Pulmonary artery endothelial cell (primary cell): ENCODE measurements at places on chromosomes 4 and X. TPM values are rescaled to one million over a fixed set of nuclear protein-coding genes. Genes with fewer than 3 reads are reported as not detected.

- DNase-seq = no peak
Observed at GRCh38 chr4:118756958-118757357, 71.8 kb downstream of the METTL14 start.

The TAF7L gene
- total RNA-seq = 0.88 and 1.2 TPM in 2 replicates

DNA sequence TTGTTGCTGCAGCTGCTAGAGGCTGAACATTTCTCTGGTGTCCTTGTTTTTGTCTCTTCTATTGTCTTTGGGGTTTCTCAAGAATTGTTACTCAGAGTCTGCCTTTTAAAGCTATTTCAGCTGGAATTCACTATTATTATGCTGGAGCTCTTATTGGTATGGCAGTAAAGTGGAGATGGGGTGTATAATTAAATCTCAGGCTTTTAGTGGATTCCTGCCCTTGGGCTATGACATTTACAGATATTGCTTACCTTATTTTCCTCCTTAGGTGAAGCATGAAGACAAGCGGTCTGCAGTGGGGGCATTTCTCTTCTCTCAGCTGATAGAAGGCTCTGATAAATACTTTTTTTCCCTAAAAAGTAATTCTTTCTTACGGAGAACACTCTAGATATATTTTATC lies 1656.6 kb upstream of the IGFBP7 start:
- DNase-seq = no peak

DNA sequence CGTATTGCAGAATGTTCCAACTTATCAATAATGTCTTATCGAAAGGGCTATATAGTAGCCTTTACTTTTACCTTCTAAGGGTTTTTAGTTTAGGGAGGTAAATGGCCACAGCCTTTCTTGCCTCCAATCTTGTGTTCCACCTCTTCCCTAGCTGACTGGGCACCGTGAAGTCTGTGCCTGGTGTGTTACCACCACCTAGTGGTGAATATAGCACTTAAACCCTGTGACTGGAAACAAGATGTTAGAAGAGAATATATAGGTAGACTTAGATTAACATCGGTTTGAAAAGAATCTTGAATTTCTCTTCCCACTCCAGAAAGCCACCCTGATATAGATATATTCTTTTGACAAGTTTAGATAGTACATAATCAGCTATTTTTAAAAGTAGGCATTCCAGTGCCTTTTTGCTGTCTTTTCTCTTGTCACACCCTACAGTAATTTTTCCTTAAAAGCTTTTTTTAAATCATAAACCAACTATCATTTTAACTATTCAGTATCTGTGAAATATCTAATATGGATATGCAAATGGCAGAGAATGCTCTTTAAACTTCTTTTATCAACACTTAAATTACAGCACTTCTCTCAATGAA lies 27.8 kb upstream of the ADH7 start:
- DNase-seq = peak; percentile 3

The GPAT3 gene
- total RNA-seq = 6.1 and 13.9 TPM in 2 replicates

DNA sequence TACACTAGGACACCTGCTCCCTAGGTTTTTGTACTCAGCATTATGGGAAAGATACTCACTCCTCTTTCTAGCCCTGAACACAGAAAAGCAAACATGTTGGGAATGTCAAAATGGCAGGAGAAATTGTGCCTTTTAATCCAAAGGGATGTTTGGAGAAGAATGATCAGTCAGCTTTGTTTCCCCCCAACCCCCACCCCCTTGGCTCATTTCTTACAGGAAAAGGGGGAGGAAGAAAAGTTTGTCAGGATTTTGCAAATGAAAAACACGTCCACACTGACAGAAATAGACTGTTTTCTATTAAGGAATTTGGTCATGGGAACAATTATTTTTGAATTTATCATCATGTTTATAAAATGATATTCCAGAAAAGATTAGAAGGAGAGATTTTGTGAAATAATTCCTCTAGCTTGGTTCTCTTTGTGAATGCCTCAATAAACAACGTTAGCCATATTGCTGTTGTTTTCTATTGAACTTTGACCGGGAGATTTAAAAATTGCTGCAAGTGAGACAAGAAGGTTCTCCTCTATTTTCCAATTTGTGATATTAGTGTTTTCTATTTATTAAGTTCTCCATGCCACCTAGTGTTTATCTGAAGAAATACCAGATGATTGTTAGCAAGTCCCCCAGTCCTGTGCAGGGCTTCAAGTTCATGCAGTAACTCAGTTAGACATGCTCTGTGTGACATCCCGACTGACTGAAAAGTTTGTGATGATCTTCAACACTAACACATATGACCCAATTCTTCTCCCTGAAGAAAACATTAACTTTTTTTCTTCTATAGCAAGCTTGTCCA lies 31.3 kb upstream of the TFDP3 start:
- DNase-seq = no peak

The PAQR3 gene
- total RNA-seq = 18.5 and 21.6 TPM in 2 replicates

DNA sequence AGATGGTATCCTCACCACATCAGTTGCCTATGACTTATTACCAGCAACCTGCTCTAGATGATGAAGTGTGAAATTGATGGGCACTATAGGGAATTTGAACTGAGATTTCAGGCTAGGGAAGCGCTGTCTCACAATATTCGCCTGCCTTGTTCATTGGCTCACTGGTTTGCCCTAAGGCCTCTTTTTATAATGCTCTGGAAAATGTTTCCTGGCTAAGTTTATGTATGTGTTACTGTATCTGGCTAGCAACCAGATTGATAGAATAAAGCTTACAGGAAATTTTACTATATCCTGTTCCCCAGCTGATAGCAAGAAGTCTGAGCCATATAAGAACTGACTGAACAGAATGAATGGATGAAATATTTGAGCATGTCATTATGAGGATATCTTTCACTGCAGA lies 71.6 kb downstream of the GSTCD start:
- peak; percentile 20 for DNase-seq

The KLF8 gene
- total RNA-seq = 1.2 and 1.3 TPM in 2 replicates

GRCh38 chr4:48787056-48787455 lies 7.0 kb upstream of the FRYL start:
- DNase-seq = no peak

The ZXDA gene
- 8.5 and 11.8 TPM in 2 replicates for total RNA-seq

DNA sequence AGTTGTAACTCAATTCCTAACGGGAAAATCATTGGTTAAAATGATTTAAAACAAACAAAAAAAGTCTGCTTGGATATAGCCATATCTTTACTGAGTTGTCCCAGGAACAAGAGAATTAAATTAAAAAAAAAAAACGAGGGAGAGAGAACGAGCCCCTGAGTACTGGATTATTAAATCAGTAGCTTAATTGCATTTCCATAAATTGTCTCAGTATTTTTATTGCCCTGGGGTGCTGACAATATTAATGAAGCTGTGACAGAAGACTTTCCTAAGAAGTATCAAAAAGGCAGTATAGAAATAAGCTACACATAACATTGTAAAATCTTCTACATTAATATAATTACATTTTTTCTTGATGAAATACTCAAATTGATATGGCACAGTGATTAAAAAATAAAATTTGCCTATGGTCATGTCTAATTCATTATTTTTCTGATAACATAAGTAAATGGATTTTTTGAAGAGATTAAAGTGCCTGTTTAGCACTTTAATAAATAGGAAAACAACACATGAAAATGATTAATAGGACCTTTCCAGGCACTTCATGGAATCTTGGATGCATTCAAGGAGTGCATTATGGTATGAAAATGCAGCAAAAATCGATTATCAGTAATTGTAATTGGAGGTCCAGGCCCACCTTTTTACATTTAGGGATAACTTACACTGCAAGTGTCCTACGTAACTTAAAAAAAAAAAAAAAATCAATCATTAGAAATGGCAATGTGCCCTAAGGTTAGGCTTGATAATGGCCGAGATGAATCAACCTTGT lies 2233.4 kb downstream of the ARAP2 start:
- DNase-seq = no peak

The EVC2 gene
- total RNA-seq = 9.3 and 12.1 TPM in 2 replicates

The HOPX gene
- 0.21 and 28.1 TPM in 2 replicates for total RNA-seq

DNA sequence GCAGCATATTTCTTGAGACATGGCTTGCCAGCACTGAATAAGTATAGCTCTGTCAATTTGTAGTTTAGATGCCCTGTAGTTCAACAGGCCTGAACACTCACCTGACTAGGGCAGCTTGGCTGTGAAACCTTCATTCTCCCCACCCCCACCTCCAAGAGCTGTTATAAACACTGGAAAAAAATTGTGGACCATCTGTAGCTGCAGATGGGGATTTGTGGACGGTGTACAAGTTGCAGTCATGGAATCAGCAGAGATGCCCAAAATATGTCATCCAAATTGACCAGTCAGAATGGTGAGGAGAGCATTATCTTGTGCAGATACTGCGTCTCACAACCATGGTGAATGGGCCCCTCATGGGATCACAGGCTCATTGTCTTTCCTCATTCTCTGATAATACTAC lies 76.2 kb upstream of the PAQR3 start:
- DNase-seq = no peak

The MAB21L2 gene
- 0.32 and 0.66 TPM in 2 replicates for total RNA-seq

- no peak for DNase-seq
Observed at GRCh38 chr4:39037491-39037825, 5.2 kb upstream of the TMEM156 start.

DNA sequence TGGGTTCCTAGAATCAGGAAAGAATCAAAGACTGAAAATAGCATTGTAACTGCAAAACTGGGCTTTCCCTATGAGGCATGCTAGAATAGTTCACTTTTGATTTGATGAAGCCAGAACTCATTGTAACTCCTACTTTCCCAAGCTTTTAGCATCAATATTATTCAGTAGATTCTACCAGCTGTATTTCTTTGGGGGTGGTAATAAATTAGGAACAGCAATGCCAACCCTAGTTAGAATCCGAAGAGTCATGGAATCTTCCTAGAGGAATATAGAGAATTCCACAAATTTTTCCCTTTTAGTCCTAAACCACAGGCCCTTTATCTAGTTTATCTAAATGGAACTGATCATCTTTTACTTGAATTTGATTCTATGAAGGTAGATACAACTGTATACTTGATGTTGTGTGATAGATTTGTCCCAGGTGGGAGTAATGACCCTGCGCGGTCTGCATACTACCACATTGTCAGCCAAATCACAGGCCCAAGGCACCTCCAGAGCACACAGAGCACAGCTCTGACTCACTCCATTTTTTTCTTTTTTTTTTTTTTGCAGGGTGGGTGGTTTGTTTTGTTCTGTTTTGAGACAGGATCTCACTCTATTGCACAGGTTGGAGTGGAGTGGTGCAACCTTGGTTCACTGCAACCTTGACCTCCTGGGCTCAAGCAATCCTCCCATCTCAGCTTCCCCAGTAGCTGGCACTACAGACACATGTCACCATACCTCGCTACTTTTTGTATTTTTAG lies 66.6 kb downstream of the EDNRA start:
- no peak for DNase-seq

GRCh38 chrX:131083510-131084142 lies 25.5 kb downstream of the ARHGAP36 start:
- no peak for DNase-seq

The FAM47E gene
- total RNA-seq = under 0.01 and 0.33 TPM in 2 replicates

DNA sequence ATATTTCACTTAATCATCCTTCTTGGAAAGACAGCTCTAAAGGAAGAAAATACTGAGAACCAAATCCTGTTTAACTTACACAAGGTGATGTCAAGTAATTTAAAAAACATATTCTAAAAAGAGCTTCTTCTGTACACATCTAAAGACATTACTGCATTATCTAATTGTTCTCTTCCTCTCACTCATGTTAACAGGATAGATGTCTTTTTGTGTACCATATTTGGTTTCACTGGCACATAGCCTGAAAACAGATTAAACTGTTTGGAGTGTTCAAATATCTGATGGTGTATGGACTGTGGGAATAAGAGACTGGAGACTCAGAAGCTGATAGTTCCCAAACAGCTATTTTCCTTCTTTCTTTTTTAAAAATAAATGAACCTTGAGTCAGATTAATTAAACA lies 213.3 kb upstream of the MAB21L2 start:
- DNase-seq = no peak

DNA sequence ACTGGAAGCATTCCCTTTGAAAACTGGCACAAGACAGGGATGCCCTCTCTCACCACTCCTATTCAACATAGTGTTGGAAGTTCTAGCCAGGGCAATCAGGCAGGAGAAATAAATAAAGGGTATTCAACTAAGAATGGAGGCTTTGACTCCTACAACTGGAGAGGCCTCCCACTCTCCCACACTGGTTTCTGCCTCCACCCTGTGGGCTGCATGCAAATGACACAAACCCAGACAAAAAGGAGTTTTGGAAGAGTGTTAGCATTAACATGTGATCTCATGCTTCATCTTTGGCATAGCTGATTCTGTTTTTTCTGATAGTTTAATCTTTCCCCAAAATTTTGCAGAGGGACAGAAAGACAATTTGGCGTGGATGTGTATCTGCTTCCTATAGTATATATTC lies 80.8 kb upstream of the IQCM start:
- DNase-seq = no peak

DNA sequence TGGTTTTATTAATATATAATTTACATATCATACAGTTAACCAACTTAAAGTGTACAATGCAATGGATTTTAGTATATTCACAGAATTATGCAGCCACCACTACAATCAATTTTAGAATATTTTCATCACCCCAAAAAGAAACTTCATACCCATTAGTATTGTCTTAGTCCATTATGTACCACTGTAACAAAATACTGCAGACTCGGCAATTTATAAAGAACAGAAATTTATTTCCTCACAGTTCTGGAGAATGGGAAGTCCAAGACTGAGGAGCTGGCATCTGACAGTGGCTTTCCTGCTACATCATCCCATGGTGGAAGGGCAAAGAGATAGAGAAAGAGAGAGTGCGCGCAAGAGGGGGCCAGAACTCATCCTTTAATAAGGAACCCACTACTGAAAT lies 8.9 kb upstream of the ZCCHC13 start:
- DNase-seq = no peak

DNA sequence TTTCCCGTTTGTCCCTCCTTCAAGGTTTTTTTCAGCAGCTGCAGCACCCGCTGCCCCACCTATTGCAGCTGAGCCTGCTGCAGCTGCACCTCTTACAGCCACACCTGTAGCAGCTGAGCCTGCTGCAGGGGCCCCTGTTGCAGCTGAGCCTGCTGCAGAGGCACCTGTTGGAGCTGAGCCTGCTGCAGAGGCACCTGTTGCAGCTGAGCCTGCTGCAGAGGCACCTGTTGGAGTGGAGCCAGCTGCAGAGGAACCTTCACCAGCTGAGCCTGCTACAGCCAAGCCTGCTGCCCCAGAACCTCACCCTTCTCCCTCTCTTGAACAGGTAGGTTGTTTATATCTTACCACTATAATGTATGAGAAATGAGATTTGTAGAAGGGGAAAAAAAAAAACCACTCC lies 4.5 kb downstream of the PRR27 start:
- DNase-seq = no peak

The VCX gene
- not detected in 2 replicates for total RNA-seq

DNA sequence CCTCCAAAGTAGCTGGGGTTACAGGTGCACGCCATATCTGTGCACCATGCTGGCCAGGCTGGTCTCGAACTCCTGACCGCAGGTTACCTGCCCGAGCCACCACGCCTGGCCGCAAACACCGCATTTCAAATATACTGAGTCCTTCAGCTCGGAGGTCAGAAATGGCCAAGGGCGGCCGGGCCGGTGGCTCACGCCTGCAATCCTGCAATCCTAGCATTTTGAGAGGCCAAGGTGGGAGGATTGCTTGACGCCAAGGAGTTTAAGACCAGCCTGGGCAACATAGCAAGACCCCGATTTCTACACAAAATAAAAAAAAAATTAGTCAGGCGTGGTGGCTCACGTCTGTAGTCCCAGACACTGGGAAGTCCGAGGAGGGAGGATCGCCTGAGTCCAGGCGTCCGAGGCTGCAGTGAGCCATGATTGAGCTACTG lies 71.9 kb upstream of the PPP2R3B start:
- no peak for DNase-seq
